ENCODE measurements at places on chromosomes 12 and 14. TPM values are rescaled to one million over a fixed set of nuclear protein-coding genes. Genes with fewer than 3 reads are reported as not detected.

DIO2 gene
- total RNA-seq: 0.58 TPM

PTCSC3 gene
- total RNA-seq: not detected

PHLDA1 gene
- total RNA-seq: 24.4 TPM

ARG2 gene
- total RNA-seq: 4.5 TPM

KCNA5 gene
- total RNA-seq: 0.80 TPM

PTPRQ gene
- 19.2 TPM for total RNA-seq

KRT82 gene
- total RNA-seq: not detected

IL26 gene
- not detected for total RNA-seq

CCND2 gene
- 404 TPM for total RNA-seq

CYP46A1 gene
- total RNA-seq: 1.9 TPM

BMP4 gene
- 35.2 TPM for total RNA-seq

SLC25A47 gene
- total RNA-seq: not detected

MMP14 gene
- 306 TPM for total RNA-seq

RDH5 gene
- 9.7 TPM for total RNA-seq

RNASE7 gene
- total RNA-seq: 0.66 TPM

RTL1 gene
- 8.8 TPM for total RNA-seq

PUS7L gene
- total RNA-seq: 13.0 TPM

GNB3 gene
- total RNA-seq: 24.3 TPM

PLEKHH1 gene
- total RNA-seq: 21.4 TPM

RERG gene
- 34.0 TPM for total RNA-seq

IL22 gene
- not detected for total RNA-seq

REP15 gene
- total RNA-seq: 2.3 TPM

GATC gene
- total RNA-seq: 30.8 TPM

NEUROD4 gene
- not detected for total RNA-seq

CIT gene
- total RNA-seq: 23.7 TPM

KRT6C gene
- not detected for total RNA-seq

PLD4 gene
- total RNA-seq: 0.58 TPM

CLEC12A gene
- not detected for total RNA-seq

PARP11 gene
- 16.3 TPM for total RNA-seq

HHIPL1 gene
- 4.7 TPM for total RNA-seq

AGAP2 gene
- total RNA-seq: 2.8 TPM

FOXG1 gene
- total RNA-seq: not detected

GPR84 gene
- total RNA-seq: 0.32 TPM

GPR162 gene
- 10.8 TPM for total RNA-seq

STXBP6 gene
- 14.5 TPM for total RNA-seq

ADCY4 gene
- total RNA-seq: 3.4 TPM

SLC4A8 gene
- total RNA-seq: 17.5 TPM

TMEM229B gene
- 0.41 TPM for total RNA-seq

MUCL1 gene
- total RNA-seq: not detected

KLRC2 gene
- total RNA-seq: not detected
